ENCODE measurements at places on chromosomes 11 and 22.

DNA sequence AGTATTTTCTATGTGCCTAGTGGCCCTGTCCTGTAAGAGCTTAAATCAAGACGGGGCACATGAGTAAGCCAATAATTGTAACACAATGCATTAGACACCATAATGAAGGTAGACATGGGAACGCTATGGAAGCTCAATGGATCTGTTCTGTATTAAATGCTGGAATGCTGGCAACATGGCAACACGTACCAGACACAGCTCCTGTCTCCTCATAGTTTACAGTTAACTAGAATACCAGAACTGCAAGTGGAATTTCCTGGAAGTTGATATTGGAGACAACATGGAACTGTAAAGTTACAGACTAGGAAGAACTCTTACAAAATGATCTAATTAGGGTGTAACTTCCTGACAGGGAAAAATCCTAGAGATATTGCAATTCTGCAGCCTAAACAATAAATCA is 12.4 kb downstream of the P4HA3 start:
- DNase-seq, result no peak

GRCh38 chr11:59012398-59013265 is 73.3 kb downstream of the GLYATL1 start:
- no peak for DNase-seq

DNA sequence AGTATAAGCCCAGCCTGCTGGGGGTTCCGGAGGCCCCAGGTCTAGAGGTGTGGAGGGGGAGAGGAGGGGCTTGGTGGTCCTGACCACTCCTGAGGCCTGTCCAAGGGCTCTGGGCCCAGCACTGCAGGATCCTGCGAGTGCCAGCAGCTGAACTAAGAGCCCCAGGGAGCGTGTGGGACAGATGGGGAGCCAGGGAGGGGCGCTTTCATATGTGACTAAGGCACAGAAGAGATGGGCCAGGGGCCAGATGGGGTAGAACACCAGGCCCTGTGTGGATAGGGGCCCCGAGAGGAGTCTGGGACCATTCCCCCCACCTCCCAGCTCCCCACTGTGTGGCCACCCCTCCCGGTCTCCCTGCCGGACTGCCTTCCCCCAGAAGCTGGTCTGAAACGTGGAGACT is 18.4 kb downstream of the MAFF start:
- no peak for DNase-seq

DNA sequence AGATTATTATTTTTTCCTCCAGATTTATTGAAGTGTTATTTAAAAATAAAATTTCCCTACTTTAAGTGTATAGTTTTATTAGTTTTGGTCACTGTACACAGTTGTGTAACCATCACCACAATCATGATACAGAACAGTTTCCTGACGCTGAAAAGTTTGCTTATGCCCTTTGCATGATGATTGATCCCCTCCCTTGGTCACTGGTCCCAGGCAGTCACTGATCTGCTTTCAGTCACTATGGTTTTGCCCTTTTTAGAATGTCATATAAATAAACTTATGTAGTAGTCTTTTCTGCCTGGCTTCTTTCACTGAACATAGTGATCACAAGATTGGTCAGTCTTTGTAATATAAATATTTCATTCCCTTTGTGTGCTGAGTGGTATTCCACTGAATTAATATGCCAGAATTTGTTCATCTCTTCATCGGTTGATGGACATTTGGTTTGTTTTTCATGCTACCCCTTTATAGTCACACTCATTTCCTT is 140.6 kb downstream of the SWAP70 start:
- no peak for DNase-seq

- no peak for DNase-seq
These were observed 20.3 kb upstream of the RRM1 start for GRCh38 chr11:4074266-4074665.

GRCh38 chr11:73652046-73652730 is 5.8 kb downstream of the PLEKHB1 start:
- peak; percentile 67 for DNase-seq

DNA sequence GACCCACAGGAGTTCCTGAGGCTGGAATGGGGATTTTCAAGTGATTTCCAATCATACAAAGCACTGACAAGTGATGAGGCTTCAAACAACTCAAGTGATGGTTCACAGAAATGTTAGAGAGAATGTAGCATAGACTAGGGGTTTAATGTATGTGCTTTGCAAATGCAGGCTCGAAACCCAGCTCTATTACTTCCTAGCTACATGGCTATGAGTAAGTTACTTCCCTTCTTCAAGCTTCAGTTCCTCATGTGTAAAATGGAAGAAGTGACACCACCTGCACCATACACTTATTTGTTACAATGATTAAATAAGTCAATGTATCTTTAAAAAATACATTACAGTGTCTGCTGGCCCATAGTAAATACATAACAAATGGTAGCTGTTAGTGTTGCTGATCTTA is 139.8 kb downstream of the CCDC81 start:
- DNase-seq, result no peak

GRCh38 chr11:124915541-124916369 is 3.3 kb upstream of the HEPN1 start:
- peak; percentile 22 for DNase-seq
